Left renal cortex interstitium (tissue), 4 donors: ENCODE measurements at places on chromosomes 1 and 21. TPM values are rescaled to one million over a fixed set of nuclear protein-coding genes. Genes with fewer than 3 reads are reported as not detected.

ERMAP gene
- polyA plus RNA-seq, result 23.7 TPM

PRXL2B gene
- 50.0 TPM for polyA plus RNA-seq

USH2A gene
- 0.34 TPM for polyA plus RNA-seq

GIPC2 gene
- polyA plus RNA-seq, result 18.5 TPM

OR2L2 gene
- polyA plus RNA-seq, result 0.14 TPM

TLCD4 gene
- polyA plus RNA-seq, result 7.2 TPM

IQCC gene
- polyA plus RNA-seq, result 10.7 TPM

OR2L8 gene
- not detected for polyA plus RNA-seq

CELA3A gene
- polyA plus RNA-seq, result not detected

CDC73 gene
- polyA plus RNA-seq, result 47.3 TPM

CD247 gene
- 0.55 TPM for polyA plus RNA-seq

ABL2 gene
- 12.2 TPM for polyA plus RNA-seq

CELA2A gene
- not detected for polyA plus RNA-seq

YARS1 gene
- polyA plus RNA-seq, result 60.3 TPM

DDAH1 gene
- 127 TPM for polyA plus RNA-seq

KRTAP21-2 gene
- polyA plus RNA-seq, result not detected

IL12RB2 gene
- 0.57 TPM for polyA plus RNA-seq

RPTN gene
- polyA plus RNA-seq, result not detected

C1QTNF12 gene
- 16.2 TPM for polyA plus RNA-seq

TEX38 gene
- polyA plus RNA-seq, result 0.54 TPM

LZIC gene
- polyA plus RNA-seq, result 57.2 TPM

TSACC gene
- 2.3 TPM for polyA plus RNA-seq

HRNR gene
- polyA plus RNA-seq, result 0.25 TPM

C1orf21 gene
- polyA plus RNA-seq, result 39.6 TPM

BRINP2 gene
- 0.14 TPM for polyA plus RNA-seq

CSMD2 gene
- 1.1 TPM for polyA plus RNA-seq

CD84 gene
- polyA plus RNA-seq, result 1.5 TPM

GABRD gene
- 2.1 TPM for polyA plus RNA-seq

EFNA3 gene
- polyA plus RNA-seq, result 7.4 TPM

CELSR2 gene
- polyA plus RNA-seq, result 34.8 TPM

TCHH gene
- polyA plus RNA-seq, result 0.08 TPM
